ENCODE measurements at places on chromosomes 11 and 22. TPM values are rescaled to one million over a fixed set of nuclear protein-coding genes. Genes with fewer than 3 reads are reported as not detected.
A peak's percentile ranks its signal among the peaks of the same experiment; 100 is the strongest.

GRCh38 chr22:23539135-23539838 is 40.8 kb downstream of the IGLL1 start:
- DNase-seq: peak; percentile 69

DNA sequence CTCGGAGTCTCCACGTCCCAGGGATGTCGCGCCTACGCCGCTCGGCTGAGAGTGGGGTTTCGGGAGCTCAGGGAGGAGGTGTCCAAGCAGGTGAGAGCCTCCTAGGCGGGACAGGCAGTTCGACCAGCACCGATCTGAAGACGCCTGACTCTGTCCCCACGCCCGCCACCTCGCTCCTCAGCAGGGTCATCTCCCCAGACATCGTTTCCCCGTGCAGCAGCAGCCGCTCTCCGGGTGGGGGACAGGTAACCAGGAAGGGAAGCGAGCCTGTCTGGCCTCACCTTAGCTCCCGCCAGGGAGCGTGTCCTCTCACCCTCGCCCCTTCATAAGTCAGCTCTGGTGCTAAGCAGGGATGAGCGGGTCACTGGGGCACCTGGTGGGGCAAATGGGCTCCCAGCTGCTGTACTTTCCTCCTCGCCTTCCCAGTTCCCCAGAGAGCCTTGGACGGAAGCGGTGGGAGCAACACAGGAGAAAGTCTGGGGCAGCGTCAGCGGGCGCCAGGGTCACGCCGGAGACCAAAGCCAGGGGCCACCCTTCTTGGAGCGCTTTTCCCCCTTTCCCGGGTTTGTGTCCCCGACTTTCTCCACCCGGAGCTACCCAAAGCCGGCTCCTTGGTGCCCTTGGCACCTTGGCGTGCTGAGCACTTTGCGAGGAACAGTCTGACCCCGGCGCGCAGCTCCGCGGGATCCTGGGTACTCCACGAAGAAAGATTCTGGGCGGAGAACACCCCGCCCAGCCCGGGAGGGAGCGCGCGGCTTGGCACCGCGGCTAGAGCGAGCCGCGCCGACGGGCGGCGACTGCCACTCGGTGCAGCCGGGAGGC is 1.6 kb downstream of the SPON1 start:
- DNase-seq: no peak

DNA sequence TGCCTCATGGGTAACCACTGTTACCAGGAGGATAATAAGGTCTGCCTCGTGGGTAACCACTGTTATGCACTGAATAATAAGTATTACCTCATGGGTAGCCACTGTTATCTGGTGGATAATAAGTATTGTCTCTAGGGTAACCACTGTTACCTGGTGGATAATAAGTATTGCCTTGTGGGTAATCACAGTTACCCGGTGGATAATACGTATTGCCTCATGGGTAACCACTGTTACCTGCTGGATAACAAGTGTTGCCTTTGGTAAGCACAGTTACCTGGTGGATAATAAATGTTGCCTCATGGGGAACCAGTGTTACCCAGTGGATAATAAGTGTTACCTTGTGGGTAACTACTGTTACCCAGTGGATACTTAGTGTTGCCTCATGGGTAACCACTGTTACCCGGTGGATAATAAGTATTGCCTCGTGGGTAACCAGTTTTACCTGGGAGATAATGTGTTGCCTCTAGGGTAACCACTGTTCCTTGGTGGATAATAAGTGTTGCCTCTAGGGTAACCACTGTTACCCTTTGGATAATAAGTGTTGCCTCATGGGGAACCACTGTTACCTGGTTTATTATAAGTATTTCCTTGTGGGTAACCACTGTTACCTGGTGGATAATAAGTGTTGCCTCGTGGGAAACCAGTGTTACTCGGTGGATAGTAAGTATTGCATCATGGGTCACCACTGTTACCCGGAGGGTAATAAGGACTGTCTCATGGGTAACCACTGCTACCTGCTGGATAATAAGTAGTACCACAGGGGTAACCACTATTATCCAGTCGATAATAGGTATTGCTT is 10.6 kb upstream of the NXPE4 start:
- DNase-seq: no peak

- no peak for DNase-seq
Observed at GRCh38 chr22:37906364-37907008, 389 bp downstream of the MICALL1 start.

- DNase-seq: no peak
Observed at GRCh38 chr22:27242917-27243589, 558.5 kb downstream of the MN1 start.

GRCh38 chr11:112901924-112902323 is 59.3 kb upstream of the NCAM1 start:
- no peak for DNase-seq

DNA sequence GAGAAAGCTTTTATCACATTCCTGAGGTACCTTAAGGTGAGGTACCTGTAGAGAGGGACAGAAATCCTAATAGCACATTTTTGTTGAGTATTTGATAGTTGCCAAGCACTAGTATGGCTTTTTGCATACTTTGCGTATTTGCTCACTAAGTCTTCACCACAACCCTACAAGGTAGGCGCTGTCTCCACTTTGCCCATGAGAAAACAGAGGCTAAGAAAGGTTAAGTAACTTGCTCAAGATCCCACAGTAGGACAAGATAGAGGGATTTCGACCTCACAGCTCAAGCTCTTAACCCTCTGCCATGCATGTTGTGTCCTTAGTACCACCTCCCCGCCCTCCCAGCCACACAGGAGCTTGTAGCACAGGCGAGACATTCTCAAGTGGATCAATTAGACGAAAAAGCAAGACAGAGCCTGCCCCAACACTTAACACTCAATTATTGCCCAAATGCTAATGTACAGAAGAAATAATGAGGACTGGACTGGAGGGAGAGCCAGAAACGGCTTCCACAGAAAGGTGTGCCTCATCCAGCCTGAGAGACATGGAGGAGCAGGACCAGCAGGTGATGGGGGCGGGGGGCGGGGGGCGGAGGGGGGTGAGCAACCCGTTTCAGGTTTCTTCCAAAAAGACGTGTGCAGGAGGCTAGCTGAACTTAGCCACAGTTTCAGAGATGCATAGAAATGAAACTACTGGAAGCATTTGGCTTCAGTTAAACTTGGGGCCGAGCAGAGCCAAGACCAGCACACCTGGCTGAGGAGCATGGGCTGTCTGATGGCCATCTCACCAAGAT is 26.7 kb upstream of the CD44 start:
- no peak for DNase-seq

The LIF gene
- 35.8 TPM for total RNA-seq

DNA sequence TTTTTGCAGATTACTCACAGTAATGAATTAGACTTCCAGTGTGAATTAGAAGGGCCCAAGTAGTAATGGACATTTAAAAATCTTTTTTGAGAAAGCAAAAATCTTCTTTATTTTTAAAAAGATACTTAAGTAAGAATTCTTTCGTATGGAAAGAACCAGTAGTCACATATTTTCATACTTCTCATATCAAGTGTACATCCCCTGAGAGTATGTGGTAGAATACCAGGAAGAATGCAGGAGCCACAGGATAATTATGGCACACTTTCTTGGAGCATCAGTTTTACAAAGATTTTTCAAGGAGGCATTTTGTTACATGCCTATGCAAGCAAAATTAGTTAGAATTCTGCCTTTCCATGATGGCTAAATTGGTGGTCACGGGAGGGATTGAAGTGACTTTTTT is 28.1 kb downstream of the POLD3 start:
- DNase-seq: no peak

GRCh38 chr22:38461057-38461413 is 6.0 kb upstream of the KCNJ4 start:
- DNase-seq: no peak

The MS4A15 gene
- total RNA-seq: not detected

The GLYAT gene
- total RNA-seq: not detected

The SNRPD3 gene
- total RNA-seq: 182 TPM

The FJX1 gene
- 36.8 TPM for total RNA-seq

GRCh38 chr22:37940698-37941376 is 12.6 kb downstream of the C22orf23 start:
- no peak for DNase-seq

GRCh38 chr11:128497061-128497775 is 90.1 kb downstream of the ETS1 start:
- peak; percentile 82 for DNase-seq

DNA sequence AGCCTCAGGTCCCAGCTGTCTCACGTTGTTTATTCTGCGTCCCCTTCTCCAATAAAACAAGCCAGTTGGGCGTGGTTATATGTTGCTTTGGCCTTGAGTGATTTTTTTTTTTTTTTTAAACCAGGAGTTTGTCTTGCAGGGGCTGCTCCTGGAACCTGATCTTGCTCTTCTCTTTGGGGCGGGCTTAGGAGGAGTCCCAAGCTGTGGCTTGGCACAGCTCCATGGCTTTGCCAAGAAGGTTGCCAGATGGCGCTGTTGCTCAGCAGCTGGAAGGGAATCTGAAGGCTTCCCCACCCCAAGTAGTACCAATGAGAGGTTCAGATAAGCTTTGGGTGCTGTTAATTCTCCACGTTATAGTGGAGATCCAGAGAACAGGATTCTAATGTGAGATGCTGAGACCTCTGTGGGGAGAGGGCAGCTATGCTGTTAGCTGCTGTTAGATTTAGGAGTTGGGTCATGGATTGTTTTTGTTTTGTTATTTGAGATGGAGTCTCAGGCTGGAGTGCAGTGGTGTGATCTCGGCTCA is 2.0 kb upstream of the FERMT3 start:
- peak; percentile 82 for DNase-seq

DNA sequence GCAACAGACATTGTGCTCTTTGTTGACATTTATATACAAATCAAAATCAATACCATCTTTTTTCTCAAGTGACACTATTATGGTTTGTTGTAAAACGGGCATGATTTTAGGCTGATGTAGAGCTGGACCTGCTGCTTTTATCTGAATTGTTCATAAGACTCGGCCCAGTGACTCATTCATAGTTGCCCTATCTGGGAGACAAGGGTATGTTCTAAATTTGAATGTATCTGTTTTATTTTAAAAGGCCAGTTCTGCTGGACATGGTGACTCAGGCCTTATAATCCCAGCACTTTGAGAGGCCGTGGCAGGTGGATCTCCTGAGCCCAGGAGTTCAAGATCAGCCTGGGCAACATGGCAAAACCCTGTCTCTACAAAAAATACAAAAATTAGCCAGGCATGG is 39.3 kb downstream of the CEP295 start:
- DNase-seq: no peak

DNA sequence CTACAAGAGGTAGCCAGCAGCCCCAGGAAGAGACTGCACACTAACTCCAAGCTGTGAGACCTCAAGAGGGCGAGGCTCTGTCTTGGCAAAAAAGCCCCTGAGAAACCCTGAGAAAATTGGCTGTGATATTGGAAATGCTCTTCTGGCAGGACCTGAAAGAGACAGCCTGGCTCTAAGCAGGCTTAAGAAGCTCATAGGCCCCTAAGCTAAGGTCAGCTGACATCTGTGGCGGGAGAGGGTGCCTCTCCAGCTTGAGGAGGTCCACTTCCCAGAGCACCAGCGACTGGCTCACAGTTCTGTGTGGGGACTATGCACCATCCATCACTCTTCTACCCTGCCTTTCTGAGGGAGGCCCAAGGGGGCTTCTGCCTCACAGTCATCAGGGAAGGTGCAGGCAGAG is 12.4 kb downstream of the PLEKHA7 start:
- no peak for DNase-seq

DNA sequence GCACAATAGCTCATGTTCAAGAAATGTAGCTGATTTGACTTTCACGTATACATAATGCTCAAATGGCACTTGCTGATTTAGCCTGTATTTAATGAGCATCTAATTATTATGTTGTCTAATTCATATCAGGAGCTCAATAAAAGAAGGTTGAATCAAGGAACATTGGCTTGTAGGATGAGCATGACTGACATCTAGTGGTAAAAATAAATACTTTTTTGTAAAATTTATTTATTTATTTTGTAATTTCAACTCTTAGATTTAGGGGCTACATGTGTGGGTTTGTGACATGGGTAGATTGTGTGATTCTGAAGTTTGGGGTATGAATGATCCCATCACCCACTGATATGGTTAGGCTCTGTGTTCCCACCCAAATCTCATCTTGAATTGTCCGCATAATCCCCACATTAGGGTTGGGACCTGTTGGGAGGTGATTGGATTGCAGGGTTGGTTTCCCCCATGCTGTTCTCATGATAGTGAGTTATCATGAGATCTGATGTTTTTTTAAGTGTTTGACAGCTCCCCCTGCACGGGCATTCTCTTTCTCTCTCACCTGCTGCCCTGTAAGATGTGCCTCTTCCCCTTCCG is 1.7 kb upstream of the OR52E5 start:
- no peak for DNase-seq

DNA sequence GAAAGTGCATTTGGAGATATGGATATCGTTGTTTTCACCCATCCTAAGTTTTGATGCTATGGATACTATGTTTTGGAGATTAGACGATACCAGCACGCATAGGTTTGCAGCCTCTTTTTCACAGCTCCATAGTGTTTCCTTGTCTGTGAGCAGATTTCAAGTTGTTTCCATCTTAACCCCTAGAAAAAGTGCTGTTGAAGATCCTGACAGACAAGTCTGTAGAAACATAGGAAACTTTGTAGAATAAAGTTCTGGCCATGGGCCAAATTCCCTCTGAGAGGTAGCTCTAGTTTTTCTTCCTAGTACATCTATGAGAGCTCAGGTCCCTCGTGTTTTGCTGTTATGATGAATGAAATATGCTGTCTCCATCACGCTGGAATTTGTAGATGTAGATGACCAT is 32.4 kb downstream of the ST3GAL4 start:
- no peak for DNase-seq

DNA sequence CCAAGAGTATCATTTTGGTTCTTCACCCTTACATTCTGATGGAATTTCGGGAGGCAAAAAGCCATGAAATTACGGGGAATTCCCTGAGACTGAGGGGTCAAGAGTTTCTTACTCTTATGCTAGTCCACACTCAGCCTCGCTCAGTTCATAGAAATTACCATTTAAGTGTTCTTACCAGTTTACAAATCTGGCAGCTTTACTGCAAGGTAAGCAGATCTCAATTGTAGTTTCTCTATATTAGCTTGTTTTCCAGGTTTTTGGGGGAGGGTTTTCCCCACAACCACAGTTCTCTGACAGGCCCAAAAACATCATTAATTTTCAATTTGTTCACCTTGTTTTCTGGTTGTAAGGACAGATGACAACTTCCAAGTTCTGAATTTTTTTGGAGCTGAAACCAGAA is 1028.4 kb downstream of the FAM181B start:
- no peak for DNase-seq

The SLC35F2 gene
- 29.3 TPM for total RNA-seq

DNA sequence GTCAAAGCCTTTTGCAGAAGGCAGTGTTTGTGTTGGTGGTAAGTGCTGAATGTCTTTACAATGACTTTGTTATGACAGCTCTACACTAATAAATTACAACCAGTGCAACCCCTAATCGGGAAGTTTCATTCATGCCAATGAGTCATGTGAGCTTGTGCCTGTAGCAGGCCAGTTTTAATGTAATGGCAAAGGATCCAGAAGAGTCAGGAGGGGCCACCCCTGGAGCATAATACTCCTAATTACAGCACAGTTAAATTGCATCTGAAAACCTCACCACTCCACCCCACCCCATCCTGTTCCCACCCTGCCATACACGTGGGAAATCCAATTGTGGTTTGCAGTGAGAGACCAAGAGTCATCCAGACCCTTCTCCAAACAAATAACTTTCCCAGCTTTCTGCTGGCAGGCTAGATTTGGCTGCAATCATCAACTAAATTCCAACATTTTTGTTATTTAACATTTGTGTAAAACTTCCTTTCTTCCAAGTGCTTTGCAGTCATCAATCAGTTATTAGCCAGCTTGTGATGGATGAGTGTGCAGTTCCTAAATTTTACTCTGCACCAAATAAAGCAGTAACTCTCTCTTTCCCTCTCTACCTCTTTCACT is 277.3 kb upstream of the FAT3 start:
- DNase-seq: peak; percentile 77

GRCh38 chr11:73162196-73162740 is 20.1 kb upstream of the FCHSD2 start:
- DNase-seq: no peak

GRCh38 chr11:123484448-123484847 is 54.4 kb downstream of the GRAMD1B start:
- no peak for DNase-seq
